ENCODE measurements at places on chromosomes 7 and 10.

DNA sequence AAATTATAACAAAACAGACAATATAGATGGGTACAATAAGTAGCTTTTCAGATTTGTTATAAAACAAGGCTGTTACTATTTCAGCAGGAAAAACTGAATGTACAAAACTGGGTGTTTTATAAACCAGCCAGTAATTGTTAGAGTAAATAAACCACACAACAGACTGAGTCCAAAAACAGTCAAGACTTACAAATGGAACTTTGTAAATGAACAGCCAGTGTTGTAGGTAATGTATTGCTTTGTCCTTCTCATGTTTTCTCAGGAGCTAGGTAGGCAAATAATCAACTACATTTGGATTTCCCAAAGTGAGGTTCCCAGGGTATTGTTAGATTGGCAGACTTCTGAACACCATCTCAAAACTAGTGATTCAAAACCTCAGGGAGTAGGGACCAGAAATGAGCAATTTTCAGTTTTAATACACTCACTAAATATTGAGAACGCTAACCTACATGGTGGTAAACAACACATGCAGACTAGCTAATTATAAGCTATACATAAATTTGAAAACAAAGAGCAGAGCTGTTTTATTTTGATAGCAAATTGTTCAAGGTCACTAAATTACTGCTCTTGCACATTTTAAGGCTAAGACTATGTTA, 36.2 kb downstream of the HERPUD2 start:
- DNase-seq: no peak

DNA sequence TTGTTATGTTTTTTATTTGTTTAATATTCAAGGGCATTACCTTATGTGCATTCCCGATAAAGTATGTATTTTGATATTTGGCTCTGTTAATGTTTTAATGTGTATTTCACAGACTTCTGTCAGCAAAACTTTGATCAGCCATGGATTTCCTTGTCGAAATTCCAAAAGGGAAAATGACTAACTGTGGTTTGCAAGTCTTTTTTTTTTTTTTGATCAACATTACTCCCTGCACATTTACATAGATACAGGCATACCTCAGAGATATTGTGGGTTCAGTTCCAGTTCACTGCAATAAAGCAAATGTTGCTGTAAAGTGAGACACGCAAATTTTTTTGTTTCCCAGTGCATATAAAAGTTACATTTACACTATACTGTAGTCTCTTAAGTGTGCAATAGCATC, 351.9 kb downstream of the CXCL12 start:
- DNase-seq: no peak

GRCh38 chr7:127150543-127150942, 102.2 kb downstream of the GRM8 start:
- DNase-seq: no peak

GRCh38 chr10:46250481-46250880, 36.3 kb upstream of the ANTXRL start:
- DNase-seq: no peak

- DNase-seq: no peak
These were observed 51.8 kb downstream of the VWDE start for GRCh38 chr7:12351843-12352242.

- DNase-seq: no peak
These were observed 607.8 kb downstream of the PARD3 start for GRCh38 chr10:34207343-34207742.

DNA sequence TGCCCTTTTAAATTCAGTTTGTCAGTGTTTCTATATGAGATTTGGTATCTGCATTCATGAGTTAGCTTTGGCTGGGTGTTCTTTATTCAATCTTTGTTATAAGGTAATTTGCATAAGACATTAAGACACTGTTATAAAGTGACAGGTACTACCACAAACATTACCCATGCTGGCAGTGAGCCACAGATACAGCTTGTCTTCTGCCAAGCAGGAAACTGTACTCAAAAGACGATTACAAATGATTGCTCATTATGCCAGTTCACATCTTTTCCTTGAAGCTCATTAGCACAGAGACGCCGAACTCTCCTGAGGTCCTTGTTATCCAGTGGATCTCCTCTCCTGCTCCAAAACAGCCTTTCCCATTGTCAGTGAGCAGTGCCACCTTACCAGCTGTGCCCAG, 30.4 kb downstream of the AMPH start:
- DNase-seq: no peak

DNA sequence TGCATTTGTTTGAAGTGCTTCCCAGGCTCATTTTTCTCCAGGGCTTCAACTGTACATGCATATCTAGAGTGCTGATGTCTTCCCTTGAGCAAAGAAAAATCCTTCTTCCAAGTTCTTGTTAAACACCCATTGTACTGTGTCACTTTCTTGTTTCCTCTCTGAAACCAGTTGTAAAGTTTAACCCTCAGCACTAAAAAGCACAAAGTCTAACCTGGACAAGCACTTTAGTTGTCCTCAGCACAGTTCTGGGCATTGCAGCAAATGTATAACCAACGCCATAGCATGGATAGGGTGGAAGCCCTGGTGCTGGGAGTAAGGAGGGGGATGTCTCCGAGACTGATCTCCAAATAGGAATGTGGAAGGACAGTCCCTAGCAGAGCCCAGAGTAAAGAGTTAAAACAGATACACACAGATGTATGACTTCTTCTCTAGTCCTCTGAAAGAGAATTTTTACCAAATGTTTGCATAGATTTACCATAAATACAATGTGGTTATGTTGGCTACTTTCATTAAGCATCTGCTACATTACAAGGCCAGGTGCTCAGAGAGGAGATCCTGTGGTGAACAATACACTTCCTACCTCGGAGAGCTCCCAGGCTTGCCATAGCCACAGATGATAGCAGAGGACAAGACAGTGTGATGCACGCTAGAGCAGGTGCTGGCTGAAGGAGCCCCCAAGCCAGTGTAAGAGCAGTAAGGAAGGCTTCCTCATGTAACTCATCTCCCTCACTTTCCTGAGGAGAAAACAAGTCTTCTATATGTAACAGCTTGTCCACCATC, 57.0 kb downstream of the DNAJC12 start:
- no peak for DNase-seq

- no peak for DNase-seq
These were observed 591.6 kb upstream of the PFKP start for GRCh38 chr10:2475711-2476217.

DNA sequence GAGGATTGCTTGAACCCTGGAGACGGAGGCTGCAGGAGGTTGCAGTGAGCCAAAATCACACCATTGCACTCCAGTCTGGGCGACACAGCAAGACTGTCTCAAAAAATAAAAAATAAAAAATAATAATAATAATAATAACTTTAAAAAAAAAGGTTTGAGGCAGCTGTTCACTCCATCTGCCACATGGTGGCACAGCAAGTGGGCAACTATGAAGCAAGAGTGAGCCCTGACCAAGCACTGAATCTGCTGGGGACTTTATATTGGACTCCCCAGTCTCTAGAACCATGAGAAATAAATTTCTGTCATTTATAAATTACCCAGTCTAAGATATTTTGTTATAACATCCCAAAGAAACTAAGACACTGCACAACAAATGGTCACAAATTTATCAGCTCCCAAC, 14.6 kb upstream of the BRI3 start:
- DNase-seq: no peak

GRCh38 chr10:17576768-17577167, 40.4 kb downstream of the HACD1 start:
- DNase-seq: no peak

DNA sequence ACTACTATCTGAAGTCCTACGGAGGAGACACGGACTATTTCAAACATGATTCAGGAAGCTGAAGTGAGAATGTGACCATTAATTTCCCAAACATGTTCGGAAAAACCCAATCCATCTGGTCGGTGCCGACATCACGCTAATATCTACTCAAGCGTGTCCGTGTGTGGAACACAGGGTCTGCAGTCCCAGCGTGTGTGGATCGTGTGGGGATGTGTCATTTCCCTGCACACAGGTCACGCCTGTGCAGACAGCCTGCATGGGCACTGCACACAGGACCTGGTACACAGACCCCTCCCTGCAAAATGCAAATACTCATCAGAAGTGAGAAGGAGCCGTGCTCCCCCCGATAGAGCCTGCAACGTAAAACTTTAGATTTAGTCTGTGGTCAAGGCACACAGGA, 57.8 kb downstream of the CARD11 start:
- DNase-seq: no peak

- no peak for DNase-seq
These were observed 252.8 kb downstream of the ZMYND11 start for GRCh38 chr10:387909-388660.

All from adrenal gland (tissue), 19 donors.